ENCODE measurements at places on chromosomes 12 and 14.

- DNase-seq = no peak
Measured at GRCh38 chr12:87796961-87797516, 232.2 kb downstream of the C12orf50 start.

GRCh38 chr12:68962877-68963855 lies 30.2 kb upstream of the CPM start:
- no peak for DNase-seq

DNA sequence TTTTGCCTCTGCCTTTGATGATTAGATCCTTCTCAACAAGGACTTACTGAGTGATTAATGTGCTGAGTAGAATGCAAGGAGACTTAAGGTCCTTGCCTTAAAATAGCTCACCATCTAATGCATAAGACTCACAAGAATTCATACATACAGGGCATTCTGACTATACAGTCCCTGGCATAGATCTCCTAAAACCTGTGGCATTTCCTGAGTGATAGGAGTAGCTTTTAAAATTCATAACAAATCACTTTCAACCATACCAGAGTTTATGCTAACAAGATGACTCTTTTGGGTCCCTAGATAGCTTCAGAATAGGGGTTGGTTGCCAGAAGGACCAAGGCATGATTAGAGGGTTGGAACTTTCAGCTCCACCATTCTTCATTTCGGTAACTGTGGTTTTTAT lies 48.8 kb downstream of the STXBP6 start:
- no peak for DNase-seq

- no peak for DNase-seq
Measured at GRCh38 chr14:96588410-96589257, 86.5 kb downstream of the PAPOLA start.

- no peak for DNase-seq
Measured at GRCh38 chr14:23465261-23465660, 4.2 kb upstream of the NGDN start.

GRCh38 chr12:27785882-27786570 lies 6.0 kb upstream of the MANSC4 start:
- no peak for DNase-seq

DNA sequence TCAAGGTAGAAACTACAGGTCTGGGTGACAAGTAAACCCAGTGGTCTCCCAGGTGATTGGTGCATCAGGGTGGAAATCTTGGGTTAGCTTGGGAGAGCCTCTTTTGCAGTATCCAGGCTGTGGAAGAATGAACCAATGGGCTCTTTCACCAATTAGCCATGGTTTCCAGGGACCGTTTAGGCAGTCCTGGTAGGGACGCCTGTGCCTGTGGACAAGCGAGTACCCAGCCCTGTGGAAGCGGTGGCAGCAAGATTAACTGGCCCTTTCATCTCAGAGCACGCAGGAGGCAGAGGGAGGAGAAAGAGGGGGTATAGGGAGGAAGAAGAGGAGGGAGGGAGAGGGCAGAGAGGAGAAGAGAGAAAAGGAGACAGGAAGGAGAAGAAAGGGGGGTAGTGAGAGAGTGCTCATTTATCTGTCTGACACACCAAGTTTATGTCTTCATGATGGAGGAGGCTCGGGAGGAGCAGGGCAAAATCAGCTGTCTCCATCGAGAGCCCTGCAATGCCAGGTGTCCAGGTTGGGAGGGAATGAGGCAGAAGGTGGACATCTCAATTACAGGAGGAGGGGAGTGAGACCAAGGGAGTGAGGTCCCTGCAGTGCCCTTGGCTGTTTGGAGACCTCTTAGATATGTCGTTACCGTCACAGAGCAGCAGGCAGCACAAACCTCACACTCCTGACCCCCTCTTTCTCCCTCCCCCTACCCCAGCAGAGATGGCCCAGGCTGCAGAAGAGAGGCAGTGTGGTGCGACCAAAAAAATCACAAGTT lies 4.6 kb upstream of the ZDHHC22 start:
- no peak for DNase-seq

GRCh38 chr14:81449114-81449513 lies 49.0 kb upstream of the STON2 start:
- no peak for DNase-seq

DNA sequence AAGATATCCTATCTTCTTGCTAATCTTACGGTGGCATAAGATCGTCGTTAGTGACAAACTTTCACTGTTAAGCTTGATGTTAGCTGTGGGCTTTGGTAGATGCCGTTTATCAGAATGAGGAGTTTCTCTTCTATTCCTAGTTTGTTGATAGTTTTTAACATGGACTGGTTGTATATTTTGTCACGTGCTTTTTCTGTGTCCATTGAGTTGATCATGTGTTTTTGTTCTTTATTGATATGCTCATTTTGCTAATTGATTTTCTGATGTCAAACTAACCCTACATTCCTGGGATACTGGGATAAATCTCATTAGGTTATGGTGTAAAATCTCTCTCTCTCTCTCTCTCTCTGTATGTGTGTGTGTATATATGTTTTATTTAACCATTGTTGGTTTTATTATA lies 545.1 kb downstream of the AACS start:
- no peak for DNase-seq

GRCh38 chr12:40616383-40616915 lies 75.8 kb upstream of the CNTN1 start:
- no peak for DNase-seq

GRCh38 chr14:96143906-96144305 lies 60.7 kb upstream of the BDKRB2 start:
- no peak for DNase-seq

DNA sequence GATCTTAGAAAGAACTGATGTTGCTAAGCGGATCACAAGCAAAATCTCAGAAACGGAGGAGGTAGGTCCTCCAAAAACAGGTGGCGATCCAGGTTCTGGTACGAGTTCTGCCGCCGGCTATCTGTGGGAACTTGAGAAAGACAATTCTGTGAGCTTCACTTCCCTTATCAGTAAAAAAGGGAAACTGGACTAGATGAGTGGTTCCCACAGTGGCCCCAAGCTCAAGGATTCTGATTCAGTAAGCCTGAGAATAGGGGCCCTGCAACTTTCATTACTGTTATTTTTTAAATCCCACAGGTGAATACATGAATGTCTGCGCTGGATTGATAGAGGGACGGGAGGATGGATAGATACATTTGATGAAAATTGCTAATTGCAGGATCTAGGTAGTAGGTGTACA lies 160.2 kb downstream of the PPM1H start:
- DNase-seq = peak; percentile 21

DNA sequence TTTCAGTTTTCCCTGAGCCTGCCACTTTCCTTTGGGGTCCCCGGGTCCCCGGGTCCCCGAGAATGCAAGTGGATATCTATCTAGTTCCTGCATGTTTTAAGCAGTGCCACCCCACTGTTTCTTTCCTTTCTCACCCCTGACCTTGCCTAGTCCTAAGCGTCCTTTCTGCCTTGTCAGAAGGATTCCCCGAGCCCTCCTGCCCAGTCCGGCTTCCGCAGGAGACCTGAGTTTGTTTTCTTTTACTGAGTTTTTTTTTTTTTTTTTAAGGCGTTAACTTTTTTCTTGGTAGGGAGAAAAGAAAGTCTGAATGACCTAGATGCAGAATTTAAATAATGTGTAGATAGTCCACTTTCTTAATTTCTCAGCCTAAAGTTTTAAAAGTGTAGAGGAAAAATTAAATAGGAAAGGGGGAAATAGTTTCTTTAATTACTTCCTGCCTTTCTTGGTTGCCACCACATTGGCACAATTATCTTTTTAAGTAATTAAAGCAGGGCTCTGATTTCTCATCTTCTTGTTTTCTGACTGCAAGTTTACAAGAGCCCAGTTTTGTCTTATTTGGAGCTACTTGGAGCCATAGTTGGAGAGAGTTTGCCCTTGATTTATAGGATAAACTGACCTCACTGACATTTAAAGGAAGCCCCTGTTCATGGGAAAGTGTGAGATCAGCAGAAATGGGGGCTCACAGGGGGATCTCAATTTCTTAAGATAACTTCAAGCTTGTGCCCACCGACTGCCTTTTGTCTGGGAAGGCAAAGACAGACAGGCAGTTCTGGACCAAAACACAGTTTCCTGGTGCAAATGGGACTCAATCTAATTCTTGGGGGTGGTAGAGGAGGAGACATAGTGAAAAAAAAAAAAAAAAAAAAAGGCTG lies 2.9 kb downstream of the PAX9 start:
- no peak for DNase-seq

GRCh38 chr12:72444125-72444524 lies 172.0 kb downstream of the TRHDE start:
- DNase-seq = no peak

DNA sequence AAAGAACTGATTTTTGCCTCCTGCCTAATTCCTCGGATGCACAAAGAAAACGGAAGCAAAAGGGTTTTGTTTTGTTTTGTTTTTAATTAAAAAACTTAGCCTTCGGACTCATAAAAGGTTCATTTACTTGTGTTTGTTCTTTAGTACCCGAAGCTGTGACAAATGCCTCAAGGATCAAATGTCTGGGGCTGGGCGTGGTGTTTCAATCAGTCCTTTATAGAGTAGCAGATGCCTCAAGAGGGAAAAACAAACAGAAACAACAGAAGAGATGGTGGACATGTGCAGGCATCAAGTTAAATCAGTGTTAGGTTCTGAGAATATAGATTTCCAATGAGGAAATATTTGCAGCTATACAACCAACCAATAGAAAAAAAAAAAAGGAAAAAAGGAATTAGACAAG lies 1.6 kb upstream of the WIF1 start:
- DNase-seq = no peak

- no peak for DNase-seq
Measured at GRCh38 chr14:44898551-44898950, 63.2 kb downstream of the KLHL28 start.

GRCh38 chr14:78259831-78260230 lies 89.7 kb downstream of the NRXN3 start:
- DNase-seq = no peak

DNA sequence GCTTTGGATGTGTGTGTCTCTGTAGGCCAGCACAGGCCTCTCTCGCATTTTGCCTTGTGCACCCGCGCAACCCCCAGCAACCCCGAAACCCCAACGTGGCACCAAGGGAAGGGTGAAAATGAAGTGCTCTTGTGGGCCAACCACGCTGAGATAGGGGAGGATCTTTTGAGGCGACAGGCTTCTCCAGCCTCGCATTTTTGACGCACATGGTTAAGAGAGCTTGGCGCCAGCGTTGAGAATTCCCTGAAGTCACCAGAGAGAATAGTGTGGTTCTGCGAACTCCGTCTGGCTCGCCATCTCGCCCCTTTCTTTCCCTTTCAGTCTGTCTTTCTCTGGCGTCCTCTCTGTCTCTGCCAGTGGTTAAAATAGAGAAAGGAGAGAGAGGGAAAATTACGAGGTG lies 1.9 kb upstream of the TBX3 start:
- no peak for DNase-seq

DNA sequence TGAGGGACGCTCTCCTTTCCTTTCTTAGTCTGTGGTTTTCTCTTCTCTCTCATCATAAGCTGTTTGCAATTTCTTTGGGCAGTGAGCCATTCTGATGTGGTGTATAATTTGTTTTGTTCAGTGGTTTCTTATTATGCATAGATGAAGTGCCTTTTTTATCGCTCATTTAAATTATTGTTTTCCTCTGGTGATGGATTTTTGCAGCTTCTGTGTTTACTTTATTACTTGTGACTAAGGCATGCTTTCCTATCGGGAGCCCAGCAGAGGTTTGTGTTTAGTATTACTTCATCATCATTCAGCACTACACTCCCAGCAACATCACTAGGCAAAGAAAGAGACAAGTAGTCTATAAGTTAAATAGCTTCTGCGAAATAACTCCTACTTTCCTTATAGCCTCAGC lies 586.6 kb upstream of the NOVA1 start:
- DNase-seq = no peak

DNA sequence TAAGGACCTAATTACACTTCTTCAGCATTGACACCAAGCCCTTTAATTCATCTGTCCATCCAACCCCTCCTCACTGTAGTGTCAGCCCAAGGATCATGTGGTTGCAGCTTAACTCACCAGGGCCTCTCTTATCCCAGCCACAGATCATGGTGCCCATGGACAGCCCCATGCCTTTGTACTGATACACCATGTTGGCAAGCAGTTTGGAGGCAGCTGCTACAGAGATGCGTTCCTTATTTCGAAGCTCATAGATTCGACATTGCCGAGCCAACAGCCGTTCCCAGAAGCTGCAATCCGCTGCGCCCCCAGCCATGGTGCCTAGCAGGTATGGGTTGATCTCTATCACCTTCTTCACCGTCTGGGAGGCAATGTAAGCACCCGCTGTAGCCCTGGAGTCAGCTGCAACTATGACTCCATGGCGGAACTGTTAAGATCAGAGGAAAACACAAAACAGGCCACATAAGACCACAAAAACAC lies 1.4 kb downstream of the PSMB5 start:
- no peak for DNase-seq

DNA sequence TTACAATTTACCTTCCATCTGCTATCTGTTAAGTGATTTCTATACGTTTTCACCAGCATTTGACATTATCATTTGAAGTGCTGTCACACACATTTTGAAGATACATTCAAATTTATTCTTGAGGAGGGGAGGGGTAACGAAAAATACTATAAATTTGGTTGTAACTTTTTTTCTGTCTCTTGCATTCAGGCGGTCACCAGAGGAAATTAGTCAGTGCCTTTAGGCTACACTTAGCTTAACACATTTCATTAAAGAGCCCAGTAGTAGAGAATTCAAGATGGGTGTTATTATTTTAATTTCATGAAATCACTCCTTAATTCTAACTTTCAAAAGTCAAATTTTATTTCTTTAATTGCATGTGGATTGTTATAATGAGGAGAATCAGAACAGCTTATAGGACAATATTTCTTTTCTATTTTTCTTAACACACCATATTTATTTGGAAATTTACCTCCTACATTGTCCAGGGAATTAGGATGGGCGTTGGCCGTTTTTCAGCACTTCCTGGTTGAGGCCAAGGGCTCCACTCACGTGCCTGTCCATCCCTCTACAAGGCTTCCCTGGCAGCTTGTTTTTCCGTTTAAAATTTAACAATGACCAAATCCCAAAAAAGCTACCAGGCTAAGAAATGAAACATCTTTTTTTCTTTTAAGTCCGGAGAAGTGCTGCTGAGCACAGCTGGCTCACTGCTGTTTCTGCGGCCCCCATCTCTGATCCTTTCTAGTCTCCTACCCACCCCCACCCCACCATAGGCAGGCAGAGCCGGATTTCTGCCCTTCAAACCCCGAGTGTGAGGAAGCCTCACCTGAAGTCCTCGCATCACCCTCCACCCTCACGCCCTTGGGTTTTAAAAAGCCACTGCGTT lies 1.1 kb upstream of the FAR2 start:
- DNase-seq = no peak

- no peak for DNase-seq
Measured at GRCh38 chr14:80554139-80554538, 342.8 kb upstream of the DIO2 start.

- DNase-seq = no peak
Measured at GRCh38 chr12:12551115-12551514, 11.5 kb downstream of the DUSP16 start.

GRCh38 chr14:81637639-81638038 lies 104.0 kb upstream of the SEL1L start:
- no peak for DNase-seq

GRCh38 chr14:89418976-89419375 lies 1.9 kb upstream of the FOXN3 start:
- no peak for DNase-seq

DNA sequence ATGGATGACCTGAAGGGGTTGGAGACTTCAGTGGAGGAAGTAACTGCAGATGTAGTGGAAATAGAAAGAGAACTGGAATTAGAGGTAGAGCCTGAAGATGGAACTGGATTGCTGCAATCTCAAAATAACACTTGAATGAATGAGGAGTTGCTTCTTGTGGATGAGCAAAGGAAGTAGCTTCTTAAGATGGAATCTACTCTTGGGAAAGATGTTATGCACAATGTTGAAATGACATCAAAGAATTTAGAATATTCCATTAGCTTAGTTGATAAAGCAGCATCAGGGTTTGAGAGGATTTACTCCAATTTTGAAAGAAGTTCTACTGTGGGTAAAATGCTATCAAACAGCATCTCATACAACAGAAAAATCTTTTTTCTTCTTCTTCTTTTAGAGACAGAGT lies 186.4 kb upstream of the PRKD1 start:
- DNase-seq = no peak

Data from CD4-positive, alpha-beta T cell (primary cell).